ENCODE measurements at places on chromosomes 12 and 14.

DNA sequence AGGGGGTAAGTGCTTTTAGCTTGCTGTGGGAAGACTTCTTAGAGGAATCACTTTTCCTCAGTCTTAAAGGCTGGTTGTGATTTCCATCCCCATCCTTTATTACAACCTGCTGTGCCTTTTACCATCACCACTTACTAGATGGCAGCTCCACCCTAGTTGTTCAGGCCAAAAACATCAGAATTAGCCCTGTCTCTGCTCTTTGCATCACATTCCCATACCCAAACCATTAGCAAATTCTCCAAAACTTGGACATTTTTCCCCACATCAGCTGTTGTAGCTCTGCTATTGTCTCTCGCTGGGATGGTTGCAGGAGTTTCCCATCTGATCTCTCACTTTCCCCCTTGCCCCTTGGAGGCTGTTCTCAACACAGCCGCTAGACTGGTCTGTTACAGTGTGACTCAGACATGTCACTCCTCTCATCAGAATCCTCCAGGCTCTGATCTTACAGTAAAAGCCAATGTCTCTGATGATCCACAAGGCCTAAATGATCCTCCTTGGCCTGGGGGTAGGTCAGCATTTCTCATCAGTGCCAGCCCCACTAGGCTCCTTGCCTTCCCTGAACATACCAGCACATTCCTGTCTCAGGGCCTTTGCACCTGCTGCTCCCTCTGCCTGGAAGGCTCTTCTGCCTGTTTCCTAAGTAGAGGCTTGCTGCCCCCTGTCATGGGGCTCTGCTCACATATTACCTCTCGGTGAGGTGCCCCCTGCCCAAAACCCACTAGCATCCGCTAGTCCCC, 102.5 kb downstream of the BEGAIN start:
- no peak for DNase-seq

GRCh38 chr12:55729819-55730818, 1.3 kb upstream of the CD63 start:
- no peak for DNase-seq

GRCh38 chr14:92511453-92512238, 1.9 kb upstream of the RIN3 start:
- no peak for DNase-seq

- DNase-seq = no peak
These were observed 54.0 kb upstream of the OAS1 start for GRCh38 chr12:112852810-112853209.

- DNase-seq = no peak
These were observed 4.7 kb upstream of the EPYC start for GRCh38 chr12:91009319-91009950.

GRCh38 chr14:79298373-79298772, 912.9 kb downstream of the DIO2 start:
- no peak for DNase-seq

Measured in stimulated activated CD4-positive, alpha-beta T cell treated with anti-CD3 and anti-CD28 coated beads, Interleukin-12 subunit alpha, Interleukin-12 subunit beta, amount 100 ng/mL, for 48 hours (primary cell).